Panc1 (cell line): ENCODE measurements at places on chromosomes 5 and 9. TPM values are rescaled to one million over a fixed set of nuclear protein-coding genes. Genes with fewer than 3 reads are reported as not detected.

DNA sequence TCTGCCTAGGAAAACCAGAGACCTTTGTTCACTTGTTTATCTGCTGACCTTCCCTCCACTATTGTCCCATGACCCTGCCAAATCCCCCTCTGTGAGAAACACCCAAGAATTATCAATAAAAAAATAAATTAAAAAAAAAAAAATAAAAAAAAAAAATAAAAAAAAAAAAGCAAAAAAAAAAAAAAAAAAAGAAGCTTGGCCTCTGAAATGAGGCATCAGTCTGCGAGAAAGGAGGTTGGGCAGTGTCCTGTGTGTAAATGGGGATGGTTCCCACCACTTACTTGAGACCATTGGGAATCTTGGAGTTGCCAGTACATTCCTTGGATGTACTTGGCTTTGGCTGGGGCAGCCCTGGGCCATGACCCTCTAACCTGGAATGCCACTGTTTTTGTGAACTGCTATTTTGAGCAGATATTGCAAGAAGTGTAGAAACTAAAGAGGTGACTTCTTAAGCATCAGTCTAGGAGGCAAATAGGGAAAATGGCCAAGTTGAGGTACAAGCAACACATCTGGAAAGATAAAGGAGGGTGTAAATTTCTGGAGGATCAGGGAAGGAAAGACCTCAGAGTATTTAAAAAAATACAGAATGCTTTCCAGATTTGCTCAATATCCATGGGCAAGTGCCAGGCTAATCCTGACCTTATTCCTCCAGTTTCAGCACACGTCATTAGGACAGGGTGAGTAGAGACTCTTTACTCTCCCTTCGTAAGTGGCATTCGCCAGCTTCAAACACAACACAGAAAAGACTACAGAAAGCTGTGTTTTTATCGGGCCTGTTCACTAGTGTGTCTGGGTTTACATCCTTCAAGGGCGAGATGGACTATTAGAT lies 58.1 kb downstream of the HSPA4 start:
- DNase-seq, result no peak

The SKIC3 gene
- total RNA-seq, result 69.1 TPM

The ZBTB26 gene
- 4.5 TPM for total RNA-seq

- no peak for DNase-seq
These were observed 178.4 kb downstream of the MPDZ start for GRCh38 chr9:13100914-13101572.

GRCh38 chr5:14118551-14119320 lies 24.4 kb upstream of the TRIO start:
- no peak for DNase-seq

GRCh38 chr5:173634465-173634983 lies 18.1 kb upstream of the BOD1 start:
- no peak for DNase-seq

DNA sequence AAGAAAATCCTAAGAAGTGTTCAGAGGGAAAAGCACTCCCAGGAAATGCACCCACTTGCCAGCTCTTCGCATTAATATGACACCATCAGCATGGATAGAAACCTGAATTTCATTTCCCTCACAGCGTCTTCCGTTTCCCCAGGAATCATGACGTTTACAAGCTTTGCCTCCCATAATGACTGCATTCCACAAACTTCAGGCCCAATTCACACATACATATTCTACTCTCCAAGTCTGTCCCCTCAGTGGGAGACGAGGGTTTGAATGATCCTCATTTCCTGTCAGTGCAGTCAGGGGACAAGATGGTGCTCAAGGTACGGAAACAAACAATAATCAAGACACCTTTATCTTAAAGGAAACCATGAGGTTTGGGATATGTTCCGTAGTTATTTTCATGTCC lies 44.9 kb upstream of the MAN2A1 start:
- DNase-seq, result no peak

DNA sequence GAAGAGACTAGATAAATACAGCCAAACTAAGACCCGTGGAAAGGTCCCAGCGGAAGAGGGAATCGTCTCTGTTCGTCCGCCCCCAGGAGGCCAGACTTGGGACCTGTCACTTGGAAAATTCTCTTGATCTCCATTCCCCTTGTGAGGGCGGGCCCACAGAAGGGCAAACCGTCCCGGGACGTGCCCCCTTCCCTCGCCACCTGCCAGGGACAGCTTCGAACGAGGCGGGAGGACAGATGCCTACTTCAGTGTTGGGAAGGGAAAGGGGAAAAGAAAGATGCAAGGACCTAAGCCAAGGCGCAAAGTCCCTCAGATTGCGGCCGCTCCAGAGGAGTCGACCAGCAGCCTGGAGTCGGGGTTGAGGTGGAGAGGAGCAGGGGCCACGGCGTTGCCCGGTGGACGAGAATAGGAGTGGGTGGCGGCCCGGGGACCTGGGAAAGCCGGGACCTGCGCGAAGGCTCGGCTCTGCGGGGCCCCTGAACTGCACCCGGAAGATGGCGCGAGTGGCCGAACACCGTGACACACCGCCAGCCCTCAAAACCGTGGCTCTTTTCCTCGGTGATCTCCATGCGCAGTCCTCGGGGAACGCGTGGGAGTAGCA lies 4.4 kb upstream of the EBF1 start:
- DNase-seq, result no peak

GRCh38 chr5:58440901-58441460 lies 18.9 kb downstream of the PLK2 start:
- DNase-seq, result no peak

The SLC28A3 gene
- total RNA-seq, result not detected

DNA sequence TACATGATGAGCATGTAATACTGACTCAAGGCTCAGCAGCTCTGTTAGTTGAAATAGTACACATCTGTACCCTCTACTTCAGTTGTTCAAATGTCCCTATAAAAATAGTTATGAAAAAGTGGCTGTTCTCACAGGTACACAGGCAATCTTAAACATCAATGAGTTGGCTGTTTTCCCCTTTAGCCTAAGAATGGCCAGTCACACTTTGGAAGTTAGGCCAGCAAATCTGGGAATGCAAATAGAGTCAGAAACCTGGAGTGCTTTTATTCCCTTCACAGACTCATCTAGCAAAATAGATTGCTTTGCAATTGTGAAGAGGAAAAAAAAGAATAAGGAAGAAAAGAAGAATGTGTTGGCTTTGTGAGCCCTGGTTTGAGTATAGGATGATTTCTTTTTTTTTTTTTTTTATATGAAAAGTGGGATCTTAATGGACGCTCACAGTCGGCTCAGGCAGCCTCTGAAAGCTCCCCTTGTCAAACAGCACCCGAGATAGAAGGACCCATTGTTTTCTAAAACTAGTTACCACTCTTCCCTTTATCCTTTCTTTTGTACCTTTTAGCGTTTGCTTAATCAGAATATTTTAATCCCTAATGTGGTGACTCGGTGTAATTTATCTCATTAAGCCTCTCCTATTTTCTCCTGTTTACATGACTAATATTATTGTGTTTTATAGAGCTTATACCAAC lies 27.9 kb upstream of the TLE1 start:
- DNase-seq, result no peak

The TMEM174 gene
- total RNA-seq, result not detected

DNA sequence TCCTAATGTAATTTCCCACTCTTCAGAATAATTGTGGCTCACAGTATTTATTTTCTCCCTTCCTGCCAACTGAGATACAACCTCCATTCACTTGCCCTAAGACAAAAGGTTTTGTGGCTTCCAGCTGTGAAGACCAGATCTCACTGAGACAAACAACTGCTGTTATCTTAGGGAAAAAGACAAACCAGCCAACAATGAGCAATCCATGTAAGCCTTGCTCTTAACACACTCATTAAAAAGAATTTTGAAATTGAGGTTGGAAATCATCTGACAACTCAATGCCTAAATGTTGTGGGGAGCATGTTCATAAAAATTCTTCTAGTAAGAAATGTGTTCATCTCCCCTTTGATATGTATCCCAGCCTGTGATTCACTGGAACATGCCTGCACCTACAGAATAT lies 132.9 kb downstream of the ADAMTSL1 start:
- DNase-seq, result no peak

The PCSK5 gene
- total RNA-seq, result 0.21 TPM

- DNase-seq, result no peak
These were observed 45.1 kb upstream of the SUB1 start for GRCh38 chr5:32539981-32540845.

The KIF3A gene
- total RNA-seq, result 17.1 TPM

GRCh38 chr5:83721953-83722901 lies 1.6 kb upstream of the HAPLN1 start:
- no peak for DNase-seq

The SLC24A2 gene
- total RNA-seq, result not detected

- DNase-seq, result no peak
These were observed 8.0 kb upstream of the WHRN start for GRCh38 chr9:114513055-114513958.

The SMIM3 gene
- 55.2 TPM for total RNA-seq

- DNase-seq, result no peak
These were observed 25.9 kb upstream of the CFAP157 start for GRCh38 chr9:127680846-127681245.

DNA sequence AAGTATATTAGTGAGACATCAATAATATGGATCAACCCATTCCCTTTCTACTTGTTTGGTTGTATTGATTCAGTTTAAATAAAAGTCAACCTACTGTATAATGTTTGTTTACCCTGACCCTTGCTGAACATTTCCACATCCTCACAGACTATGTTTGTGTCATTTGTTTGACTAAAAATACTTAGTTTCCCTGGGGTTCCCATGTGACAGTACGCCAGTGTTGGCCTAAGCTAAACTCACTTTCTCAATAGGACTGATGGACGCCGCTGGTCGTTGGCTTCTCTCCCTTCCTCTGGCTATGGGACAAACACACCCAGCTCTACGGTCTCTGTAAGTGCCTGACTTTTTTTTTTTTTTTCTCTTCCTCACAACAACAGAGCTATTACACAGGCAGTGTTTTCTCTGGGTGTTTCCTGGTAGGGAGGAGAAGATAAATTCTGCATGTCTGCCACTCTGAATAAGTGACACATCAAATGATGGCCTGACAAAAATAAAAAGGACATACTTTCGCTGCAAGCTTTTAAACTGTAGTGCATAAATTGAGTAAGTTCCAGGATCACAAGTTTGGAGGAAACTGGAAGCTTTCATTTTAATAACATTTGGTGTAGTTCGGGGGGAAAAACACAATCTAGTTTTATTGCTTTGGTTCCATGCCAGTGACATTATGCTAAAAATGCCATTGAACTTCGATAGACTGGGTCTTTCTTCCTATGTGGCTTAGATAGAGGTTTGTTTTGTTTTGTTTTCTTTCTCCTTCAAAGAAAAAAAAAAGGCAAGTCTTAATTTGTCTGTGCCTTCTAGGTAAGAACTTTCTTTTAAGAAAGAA lies 101.0 kb downstream of the CD180 start:
- no peak for DNase-seq

- no peak for DNase-seq
These were observed 459.4 kb upstream of the SGCD start for GRCh38 chr5:155867522-155868088.

GRCh38 chr5:115360046-115360685 lies 63.7 kb upstream of the CCDC112 start:
- no peak for DNase-seq

- no peak for DNase-seq
These were observed 107.7 kb upstream of the VCAN start for GRCh38 chr5:83363886-83364275.

The FGF10 gene
- not detected for total RNA-seq
